ENCODE measurements at places on chromosomes 12 and 14.

- no peak for DNase-seq
Measured at GRCh38 chr12:19998961-19999804, 369.2 kb upstream of the PDE3A start.

- DNase-seq, result no peak
Measured at GRCh38 chr14:53861781-53862180, 94.8 kb downstream of the BMP4 start.

DNA sequence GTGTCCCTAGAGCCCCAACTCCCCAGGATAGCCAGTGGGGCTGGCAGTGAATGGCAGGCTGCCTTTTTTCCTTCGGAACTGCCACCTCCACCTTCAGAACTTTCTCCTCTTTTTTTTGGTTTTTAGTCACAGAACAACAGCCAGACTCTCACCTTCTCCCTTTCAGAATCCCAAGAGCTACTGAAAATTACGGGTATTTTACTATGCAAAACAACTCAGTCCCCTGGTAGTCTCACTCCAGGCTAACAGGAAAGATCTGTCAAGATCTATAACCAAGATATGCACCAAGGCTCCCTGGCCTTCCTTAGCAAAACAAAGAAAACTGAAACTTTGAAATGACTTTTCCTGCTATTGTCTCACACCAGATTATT, 12.5 kb downstream of the PLEKHG6 start:
- no peak for DNase-seq

DNA sequence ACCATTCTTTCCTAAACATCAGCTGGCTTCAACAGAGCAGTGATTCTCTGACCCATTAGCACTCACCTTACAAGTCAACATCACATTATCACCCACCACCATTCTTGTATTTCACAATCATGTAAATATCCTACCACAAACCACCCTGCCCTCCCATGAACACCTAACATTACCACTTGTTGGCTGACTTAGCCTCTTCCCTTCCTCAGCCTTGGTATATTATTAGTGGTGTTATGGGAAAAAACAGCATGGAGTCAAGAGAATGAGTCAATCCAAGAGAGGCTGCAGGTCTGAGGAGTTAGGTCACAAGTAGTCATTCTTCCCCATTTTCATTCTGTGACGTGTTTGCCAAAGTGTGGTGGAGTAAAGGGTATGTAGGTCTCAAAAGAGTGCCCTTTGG, 22.3 kb upstream of the MGP start:
- DNase-seq, result no peak

DNA sequence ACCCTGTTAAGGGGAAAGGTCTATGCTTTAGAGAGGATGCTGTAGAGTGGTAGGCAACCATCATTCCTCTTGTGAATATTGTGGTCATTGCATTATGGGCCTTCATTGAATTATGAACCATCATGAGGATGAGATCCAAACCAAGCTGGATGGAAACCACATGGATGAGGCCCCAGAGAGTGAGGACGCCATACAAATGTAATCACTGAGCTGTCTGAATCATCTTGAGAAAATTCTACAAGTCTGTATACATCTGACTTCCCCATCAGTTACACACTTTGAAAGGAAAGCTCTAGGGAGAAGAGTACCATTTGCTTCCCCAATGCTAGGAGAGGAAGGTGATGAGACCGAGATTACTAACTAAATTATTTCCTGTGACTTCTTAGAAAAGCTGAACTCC, 172.9 kb downstream of the CACNA1C start:
- DNase-seq, result no peak

- no peak for DNase-seq
Measured at GRCh38 chr12:79848339-79848738, 86.6 kb downstream of the PPP1R12A start.

DNA sequence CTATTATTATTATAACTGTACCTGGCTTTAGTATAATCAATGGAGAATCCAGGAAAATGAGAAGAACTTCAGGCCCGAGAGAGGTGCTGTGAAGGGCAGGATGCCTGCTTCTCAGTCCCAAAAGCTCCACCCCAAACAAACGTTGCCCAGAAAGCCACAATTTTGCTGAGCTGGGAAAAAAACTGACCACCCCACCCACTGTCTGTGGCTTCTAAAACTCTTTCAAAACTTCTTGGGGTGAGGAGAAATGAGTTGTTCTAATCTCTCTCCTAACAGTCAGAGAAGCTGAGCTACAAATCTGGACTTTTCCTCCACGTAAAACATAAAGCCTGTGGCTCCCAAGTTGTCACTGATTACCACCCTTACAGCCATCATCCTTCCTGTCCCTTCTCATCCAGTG, 13.4 kb downstream of the VDR start:
- DNase-seq, result no peak

- DNase-seq, result no peak
Measured at GRCh38 chr12:118212606-118213005, 76.7 kb downstream of the PEBP1 start.

DNA sequence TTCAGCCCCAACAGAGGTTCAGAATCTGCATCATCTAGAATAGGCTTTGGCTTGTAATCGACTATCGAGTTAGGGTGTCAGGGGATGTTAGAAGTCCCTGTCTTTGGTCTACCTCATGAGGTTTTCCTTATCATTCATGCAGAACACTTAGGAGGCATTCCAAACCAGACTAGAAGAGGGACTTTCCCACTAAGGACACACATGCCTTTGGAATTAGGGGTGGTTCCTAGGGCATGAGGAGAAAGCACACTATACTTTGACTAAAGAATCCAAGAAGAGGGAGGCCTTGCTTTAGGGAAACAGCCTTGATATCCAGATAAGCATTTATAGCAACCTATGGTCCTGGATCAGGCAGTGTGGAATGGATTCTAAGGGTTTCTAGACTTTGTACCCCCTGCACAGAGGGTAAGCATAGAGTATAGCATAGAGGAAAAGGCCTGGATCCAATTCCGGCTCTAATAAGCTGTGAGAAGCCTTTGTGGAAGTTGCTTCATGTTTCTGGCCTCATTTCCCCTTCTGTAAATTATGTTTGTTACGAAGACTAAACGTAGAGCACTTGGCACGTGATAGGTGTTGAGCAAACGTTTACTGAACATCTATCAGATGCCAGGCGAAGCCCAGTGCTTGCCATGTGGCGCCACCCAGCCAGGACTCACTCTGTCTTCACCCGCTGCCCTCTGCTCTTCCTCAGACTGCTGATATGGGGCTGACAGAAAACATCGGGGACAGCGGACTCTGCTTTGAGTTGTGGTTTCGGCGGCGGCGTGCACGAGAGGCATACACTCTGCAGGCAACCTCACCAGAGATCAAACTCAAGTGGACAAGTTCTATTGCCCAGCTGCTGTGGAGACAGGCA, 13.2 kb downstream of the ZNF219 start:
- peak; percentile 70 for DNase-seq

DNA sequence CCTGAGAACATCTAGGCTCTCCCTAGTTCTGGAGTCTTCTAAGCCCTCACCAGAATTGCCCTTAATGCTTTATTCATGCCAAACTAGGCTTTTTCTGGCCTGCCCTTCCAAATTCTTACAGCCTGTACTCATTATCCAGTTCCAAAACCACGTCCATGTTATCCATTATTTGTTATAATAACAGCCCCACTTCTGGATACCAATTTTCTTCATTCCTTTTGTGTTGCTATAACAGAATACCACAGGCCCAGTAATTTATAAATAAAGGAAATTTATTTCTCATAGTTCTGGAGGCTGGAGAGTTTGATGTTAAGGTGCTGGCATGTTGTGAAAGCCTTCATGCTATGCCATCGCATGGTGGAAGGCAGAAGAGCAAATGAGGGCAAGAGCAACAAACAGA, 68.0 kb upstream of the AMIGO2 start:
- no peak for DNase-seq

DNA sequence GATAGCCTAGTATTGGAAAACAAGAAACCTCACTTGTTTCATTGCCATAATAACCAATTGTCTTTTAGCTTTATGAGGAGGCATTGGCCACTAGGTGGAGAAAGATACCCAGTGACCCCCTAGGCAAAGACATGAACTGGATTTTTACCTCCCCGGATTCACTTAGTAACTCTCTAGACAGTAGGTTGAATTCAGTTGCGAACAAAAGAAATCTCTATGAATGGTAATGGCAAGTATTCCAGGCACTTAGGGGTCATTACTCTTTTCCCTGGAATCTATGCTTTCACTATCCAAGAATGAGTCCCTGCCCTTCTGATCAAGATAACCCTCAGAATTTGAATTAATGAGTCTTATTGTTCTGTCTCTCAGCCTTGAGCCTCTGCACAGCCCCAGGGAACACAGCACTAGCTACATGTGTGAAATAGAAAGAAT, 29.5 kb upstream of the RHOJ start:
- DNase-seq, result no peak

DNA sequence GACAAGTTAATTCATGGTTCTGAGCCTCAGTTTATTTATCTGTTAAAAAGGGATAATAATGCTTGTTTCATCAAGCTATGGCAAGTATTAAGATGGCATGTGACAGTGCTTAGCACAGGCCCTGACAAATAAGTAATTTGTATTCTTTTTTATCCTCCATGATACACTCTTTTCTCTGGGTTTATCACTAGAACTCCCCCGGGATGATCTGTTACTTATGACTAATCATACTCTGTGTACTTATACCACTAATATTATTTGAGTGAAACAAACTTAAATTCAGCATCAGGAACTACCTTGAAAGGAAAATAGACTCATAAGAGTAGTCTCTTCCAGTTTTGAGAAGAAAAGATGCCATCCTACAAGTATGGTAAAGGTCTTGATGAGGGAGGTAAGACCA, 283.8 kb downstream of the PAWR start:
- DNase-seq, result no peak

All from amniotic stem cell (primary cell).